Foreskin melanocyte (primary cell): ENCODE measurements at places on chromosomes 11 and 22.

GRCh38 chr11:118842369-118842768 lies 41.3 kb upstream of the CXCR5 start:
- no peak for DNase-seq

DNA sequence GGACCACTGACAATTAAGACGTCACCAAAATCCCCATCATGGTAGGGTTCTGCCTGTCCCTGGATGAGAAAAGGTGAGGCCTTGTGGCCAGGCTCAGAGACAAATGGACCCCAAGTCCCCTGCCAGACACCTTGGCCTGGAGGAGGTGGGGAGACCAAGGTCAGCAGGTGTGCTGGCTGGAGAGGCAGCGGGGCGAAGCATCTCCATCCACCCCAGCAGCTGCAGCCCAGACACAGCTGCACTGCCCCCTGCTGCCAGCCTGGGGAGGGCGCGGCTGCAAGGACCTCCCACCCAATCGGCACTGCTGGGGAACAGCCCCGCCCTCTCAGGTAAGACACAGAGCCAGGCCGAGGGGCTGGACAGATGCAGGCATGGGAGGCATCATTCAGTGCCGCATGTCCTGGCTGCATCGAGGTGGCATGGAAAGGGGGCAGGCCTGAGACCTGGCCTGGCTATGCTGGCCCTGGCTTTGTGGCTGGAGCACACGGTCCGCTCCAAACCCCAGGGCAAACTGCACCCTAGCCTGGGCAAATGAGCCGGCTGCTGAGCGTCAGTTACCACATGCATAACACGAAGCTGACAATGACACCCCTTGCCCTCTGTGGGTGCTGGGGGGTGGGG lies 12.2 kb upstream of the MFNG start:
- DNase-seq: no peak

DNA sequence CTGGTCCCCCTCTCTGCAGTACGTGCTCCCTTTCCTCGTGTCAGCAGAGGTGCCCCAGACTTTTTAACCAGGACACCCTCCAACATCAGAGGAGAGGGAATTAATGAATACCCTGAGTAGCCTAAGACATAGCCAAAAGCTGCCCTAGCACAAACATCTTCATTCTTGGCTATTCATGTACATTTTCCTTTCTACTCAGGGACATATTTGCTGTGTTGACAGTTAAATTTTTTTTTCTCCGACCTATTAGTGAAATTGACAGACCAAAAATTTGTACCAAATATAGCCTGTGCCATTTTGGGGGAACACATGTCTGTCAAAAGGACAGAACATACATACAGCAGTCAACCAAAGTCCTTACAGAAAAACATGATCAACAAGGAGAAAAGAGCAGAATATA lies 33.3 kb downstream of the CADM1 start:
- no peak for DNase-seq

- DNase-seq: no peak
Measured at GRCh38 chr22:23071230-23072076, 1.1 kb downstream of the GNAZ start.

DNA sequence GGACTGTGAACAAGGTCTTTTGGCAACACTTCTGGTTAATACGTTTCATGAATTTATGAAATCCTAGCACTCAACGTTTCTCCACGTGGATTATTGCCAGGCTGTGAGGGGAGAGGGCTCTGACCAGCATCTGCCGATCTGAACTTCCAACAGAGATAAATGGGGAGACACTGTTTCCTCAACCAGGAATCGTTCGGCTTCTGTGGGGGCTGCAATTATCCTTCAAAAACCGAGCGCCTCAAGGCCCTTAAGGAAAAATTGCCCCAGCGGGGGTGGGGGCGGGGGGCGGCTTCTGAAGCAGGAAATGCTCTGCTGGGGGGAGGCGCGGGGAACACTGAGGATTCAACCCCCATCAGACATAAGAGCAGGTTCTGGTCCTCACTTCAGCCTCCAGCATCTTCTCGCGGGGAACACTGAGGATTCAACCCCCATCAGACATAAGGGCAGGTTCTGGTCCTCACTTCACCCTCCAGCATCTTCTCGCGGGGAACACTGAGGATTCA lies 155.6 kb downstream of the BRD1 start:
- DNase-seq: no peak

DNA sequence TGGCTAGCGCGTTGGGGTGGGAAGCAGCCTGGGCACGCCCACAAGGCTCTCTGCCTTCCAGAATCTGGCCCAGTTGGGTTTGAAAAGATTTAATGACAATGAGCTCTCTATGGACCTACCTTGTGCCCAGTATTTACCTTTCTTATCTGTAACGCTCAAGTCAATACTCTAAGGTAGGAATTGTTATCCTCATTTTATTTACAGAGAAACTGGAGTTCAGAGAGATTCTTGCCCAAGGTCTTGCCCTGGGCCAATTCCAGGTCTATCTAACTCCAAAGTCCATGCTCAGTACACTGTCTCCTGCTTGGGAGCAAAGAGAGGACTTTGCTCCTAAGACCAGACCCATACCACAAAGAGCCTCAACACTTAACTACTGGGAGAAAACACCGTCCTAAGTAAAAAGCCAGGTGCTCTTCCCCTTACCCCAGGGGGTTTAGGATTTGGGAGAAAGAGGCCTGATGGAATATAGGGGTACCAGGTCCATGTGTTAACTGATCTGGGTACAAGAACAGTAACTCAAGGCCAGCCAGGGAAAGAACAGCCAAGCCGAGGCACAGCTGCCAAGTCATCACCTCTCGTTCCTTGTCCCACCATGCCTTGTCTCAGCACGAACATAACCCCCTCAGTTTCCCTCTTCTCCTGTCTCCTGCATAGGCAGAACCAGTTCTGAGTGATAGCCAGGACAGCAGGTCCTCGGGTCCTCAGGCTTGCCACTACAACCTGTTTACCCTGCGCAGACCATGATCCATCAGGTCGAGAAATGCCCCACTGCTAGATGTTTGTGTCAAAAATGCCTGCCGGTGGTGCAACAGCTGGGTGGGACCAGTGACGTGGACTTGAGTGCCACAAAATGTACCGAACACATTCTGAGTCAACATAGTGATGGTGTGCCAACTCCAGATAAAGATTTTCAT lies 14.6 kb downstream of the APOA4 start:
- no peak for DNase-seq

GRCh38 chr11:117789241-117789640 lies 7.8 kb downstream of the DSCAML1 start:
- DNase-seq: no peak

DNA sequence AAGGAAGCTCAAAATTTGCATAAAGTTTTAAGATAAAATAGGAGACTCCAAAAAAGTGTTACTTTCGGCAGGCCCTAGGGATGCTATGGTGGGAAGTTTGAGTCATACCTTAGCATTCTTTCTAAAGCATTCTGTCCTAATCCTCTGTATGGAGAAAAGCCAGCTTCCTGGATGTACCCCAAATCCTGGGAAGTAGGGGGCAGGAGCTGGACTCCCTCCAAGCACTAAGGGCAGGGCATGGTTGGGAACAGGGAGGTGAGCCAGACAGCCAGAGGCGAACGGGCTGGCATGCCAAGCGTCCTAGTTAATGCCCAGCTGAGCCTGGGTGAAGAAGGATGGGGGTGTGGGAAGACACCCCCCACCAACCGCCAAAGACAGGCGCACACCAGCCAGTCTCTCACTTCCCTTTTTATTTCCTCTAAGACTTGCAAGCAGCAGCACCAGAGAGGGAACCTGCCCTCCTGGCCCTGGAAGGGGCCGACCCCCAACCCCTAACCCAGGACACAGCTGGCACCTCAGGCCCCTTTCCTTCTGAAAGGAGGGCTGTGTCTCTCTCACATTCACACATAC lies 23.9 kb downstream of the RTN4RL2 start:
- DNase-seq: no peak

- no peak for DNase-seq
Measured at GRCh38 chr11:106331176-106331575, 253.7 kb downstream of the AASDHPPT start.

DNA sequence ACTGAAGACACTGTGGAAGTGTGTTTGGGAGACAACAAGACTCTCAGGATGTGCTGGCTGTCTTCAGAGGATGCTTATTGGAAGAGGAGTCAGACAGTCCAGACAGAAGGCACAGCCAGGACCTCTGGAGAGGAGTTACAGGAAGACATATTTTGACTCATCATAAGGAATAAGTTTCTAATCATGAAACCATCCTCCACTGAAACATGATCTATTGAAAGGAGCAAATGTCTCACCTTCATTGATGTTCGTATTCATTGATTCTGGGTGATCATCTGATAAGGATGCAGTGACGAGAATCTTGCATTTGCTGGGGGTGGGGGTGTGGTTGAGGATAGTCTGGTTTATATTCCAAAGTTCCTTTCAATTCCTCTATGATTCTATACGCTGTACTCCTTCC lies 2.5 kb upstream of the CXCR5 start:
- no peak for DNase-seq

- no peak for DNase-seq
Measured at GRCh38 chr11:57196596-57196995, 14.8 kb downstream of the LRRC55 start.

DNA sequence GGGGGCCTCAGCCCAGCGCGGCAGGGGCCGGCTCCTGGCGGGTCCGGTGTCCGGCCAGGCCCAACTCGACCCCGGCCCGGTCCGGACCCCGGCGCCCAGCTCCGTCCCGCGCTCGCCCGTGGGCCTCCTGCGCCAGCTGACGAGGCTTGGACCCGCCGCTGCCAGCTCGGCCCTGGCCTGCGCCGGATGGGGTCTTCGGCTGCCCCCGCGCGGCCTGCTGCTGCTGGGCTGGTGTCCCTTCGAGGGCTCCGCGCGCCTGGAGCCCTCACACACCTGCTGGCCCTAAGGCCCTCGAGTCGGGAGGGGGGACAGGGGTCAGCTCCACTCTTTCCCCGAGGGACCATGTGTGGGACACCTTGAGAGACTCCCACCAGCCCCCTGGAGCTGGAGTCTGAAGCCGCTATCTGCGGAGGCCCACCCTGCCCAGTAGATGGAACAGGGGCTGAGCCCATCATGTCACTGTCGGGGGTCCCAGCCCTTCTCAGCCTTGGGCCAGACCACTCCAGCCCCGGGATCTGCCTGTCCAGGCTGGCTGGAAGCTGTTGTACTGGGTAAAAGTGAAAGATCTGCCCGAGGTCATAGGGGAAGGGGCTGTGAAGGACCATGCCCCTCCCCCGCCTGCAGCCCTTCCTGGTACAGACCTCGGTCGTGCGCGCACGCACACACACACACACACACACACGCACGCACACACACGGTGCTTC lies 768 bp upstream of the CDKN1C start:
- DNase-seq: no peak

DNA sequence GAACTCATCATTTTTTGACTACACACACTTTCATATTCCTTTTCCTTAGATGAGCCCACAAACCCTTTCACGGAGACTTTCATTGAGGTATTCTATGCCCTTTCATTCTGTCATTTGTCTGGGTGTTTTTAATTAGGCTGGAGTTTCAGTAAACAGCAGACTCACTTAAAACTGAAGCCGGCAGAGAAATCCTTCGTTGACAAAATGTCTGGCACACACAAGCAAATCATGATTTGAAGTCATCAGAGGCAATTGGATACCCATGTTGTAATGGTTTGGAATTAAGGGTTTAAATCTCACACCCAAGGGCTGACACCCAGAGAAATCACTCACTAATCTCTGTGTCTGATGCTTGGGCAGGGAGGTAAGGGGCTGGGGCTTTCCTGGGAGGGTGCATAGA lies 127.1 kb downstream of the EHF start:
- no peak for DNase-seq
